ENCODE measurements at places on chromosomes 7 and 10. TPM values are rescaled to one million over a fixed set of nuclear protein-coding genes. Genes with fewer than 3 reads are reported as not detected.

The BAZ1B gene
- 86.5 TPM for total RNA-seq

The GBX1 gene
- not detected for total RNA-seq

The IDI2 gene
- total RNA-seq, result not detected

The ATG9B gene
- not detected for total RNA-seq

The PALS2 gene
- 12.9 TPM for total RNA-seq
